Thoracic aorta (tissue), 2 donors: ENCODE measurements at places on chromosomes 2 and 18. TPM values are rescaled to one million over a fixed set of nuclear protein-coding genes. Genes with fewer than 3 reads are reported as not detected.

- H3K36me3 ChIP-seq: no peaks in the 10 kb centered on the region
- H3K4me1 ChIP-seq: no peaks in the 10 kb centered on the region
- no peak for DNase-seq
- no peaks in the 10 kb centered on the region for H3K27me3 ChIP-seq
Observed at GRCh38 chr2:226623587-226624368, 175.8 kb downstream of the IRS1 start.

GRCh38 chr2:110866045-110866444 lies 133.7 kb downstream of the ACOXL start:
- no peaks in the 10 kb centered on the region for H3K36me3 ChIP-seq
- no peaks in the 10 kb centered on the region for H3K4me1 ChIP-seq
- no peak overlapping the region for H3K27ac ChIP-seq
- DNase-seq: no peak
- H3K4me3 ChIP-seq: no peak overlapping the region

DNA sequence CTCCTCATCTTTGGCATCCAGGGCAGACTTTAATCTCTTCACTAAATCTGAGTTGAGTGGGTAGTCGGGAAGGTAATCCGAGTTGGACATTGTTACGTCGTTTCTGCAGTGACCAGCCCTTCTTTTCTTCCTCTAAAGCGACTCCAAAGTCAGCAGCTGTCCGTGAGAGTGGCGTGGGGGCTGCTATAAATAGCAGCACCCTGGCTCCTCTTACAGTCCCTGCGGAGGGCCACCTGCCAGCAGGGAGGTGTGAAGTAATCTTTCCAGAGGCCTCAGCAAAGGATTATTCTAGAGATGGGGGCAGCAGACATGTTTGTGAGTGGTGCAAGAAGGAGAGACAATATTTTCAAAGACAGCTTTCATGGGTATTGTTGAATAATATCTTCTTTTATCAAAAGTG lies at the start of gene ASB18:
Gene ASB18, minus strand, starts transcription at position 151 of the 400 bp plus-strand sequence. Its CDS starts 61 bp downstream, at position 90.
- DNase-seq: no peak
- H3K27me3 ChIP-seq: no peaks in the 10 kb centered on the region
- no peaks in the 10 kb centered on the region for H3K4me1 ChIP-seq
- no peak within 1 kb of the TSS for H3K4me3 ChIP-seq
- no peaks in the 10 kb centered on the region for H3K36me3 ChIP-seq

DNA sequence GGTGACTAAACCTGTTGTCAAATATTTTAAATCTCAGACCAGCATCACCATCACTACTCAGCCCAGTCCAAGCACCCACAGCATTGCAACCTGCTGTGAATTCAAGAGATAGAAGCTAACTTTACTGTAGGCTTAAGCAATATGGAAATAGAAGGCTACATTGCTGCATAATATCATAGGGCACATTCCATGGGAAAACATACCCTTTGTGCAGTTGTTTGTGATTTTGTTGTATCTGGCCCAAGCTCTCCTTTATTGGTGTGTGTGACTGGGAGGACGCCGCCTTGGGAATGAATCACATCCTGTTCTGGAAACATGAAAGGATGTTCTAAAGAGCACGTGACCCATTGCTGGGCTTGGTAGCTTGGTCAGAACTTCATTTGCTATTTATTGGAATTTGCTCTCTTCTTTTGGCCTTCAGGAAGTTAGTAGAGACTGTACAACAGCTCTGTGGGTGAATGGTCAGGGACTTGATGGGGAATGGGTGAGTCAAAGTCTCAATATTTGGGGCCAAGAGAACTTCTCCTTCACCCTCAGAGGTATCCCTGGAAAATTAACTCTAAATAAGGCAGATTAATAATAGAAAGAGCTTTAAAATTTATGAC lies 106.8 kb upstream of the SERPINE2 start:
- H3K27ac ChIP-seq: no peak overlapping the region
- peaks cover 3% of the 10 kb centered on the region for H3K4me1 ChIP-seq
- DNase-seq: no peak
- no peak overlapping the region for H3K4me3 ChIP-seq
- H3K27me3 ChIP-seq: no peaks in the 10 kb centered on the region
- H3K36me3 ChIP-seq: no peaks in the 10 kb centered on the region

GRCh38 chr2:96824079-96824870 lies 8.2 kb downstream of the CNNM3 start:
- H3K27ac ChIP-seq: no peak overlapping the region
- peaks cover 34% of the 10 kb centered on the region for H3K36me3 ChIP-seq
- H3K4me3 ChIP-seq: no peak overlapping the region
- DNase-seq: no peak
- peaks cover 24% of the 10 kb centered on the region for H3K4me1 ChIP-seq

DNA sequence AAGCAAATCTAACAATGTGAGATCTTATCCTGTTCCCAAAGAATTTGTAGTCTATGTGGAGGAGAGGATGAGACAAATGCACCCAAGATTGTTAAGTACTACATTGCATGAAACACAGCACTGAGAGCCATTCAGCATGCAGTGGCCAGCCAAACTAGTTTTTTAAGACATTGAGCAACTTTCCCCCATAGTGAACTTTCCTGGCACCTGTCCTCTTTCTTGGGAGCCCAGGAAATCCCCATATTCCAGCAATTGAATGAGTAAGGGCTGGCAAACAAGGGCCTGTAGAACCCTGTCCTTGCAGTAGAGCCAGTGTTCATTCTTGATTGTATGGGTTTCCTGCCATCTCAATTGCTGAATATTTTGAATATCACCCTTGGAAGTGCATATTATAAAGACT lies 58.8 kb upstream of the FIGN start:
- H3K27ac ChIP-seq: no peak overlapping the region
- no peak overlapping the region for H3K4me3 ChIP-seq

DNA sequence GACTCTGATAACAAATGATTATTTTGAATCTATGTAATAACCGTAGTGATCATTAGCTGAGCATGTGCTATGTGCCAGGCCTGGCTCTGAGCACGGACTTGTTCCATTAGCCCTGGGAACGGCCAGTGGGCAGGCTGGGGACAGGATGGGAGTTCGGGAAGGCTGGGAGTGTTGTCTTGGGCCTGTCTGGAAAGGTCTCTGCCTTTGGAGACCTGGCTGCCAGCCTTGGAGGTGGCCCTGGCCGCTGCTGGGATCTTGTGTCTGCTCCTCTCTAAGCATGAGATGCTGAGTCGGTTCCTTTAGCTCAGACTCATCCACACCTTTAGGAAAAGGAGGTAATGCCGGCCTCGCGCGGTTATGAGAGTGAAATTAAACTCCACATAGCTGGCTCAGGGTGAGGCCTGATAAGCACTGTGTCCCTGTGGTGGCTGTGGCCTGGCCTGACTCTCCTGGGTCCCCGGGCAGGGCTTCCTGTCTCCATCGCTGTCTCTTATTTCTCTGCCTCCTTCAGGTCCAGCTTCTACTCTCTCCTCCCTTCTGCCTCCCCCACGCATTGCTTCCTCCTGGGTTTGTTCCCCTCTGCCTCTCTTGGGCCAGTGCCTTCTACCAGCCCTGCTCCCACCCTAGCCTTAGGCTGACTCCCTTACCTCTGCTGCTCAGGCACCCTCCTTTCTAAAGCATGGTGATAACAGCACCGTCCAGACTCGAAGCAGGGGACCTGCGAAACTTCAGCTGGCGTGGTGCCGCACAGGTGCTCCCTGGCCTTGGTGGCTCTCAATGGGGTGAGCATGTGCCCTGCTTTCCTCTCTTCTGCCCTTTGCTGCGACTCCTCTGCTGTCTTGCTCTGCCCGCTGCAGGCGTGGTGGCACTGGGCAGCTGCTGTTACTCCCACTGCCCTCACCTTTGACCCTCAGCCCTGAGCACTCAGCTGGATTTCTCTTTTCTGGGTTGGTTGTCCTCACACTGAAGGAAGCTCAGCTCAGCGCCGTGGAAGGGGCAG lies 41.8 kb downstream of the NCK2 start:
- no peak for DNase-seq
- H3K27me3 ChIP-seq: no peaks in the 10 kb centered on the region
- H3K27ac ChIP-seq: peak overlapping the region; percentile 32
- H3K4me3 ChIP-seq: no peak overlapping the region
- H3K4me1 ChIP-seq: peaks cover 51% of the 10 kb centered on the region

GRCh38 chr2:112680666-112681101 lies 34.9 kb downstream of the SLC20A1 start:
- H3K4me1 ChIP-seq: peaks cover 14% of the 10 kb centered on the region
- H3K4me3 ChIP-seq: peak overlapping the region; percentile 41
- no peak overlapping the region for H3K27ac ChIP-seq
- DNase-seq: no peak
- H3K27me3 ChIP-seq: no peaks in the 10 kb centered on the region
- no peaks in the 10 kb centered on the region for H3K36me3 ChIP-seq

DNA sequence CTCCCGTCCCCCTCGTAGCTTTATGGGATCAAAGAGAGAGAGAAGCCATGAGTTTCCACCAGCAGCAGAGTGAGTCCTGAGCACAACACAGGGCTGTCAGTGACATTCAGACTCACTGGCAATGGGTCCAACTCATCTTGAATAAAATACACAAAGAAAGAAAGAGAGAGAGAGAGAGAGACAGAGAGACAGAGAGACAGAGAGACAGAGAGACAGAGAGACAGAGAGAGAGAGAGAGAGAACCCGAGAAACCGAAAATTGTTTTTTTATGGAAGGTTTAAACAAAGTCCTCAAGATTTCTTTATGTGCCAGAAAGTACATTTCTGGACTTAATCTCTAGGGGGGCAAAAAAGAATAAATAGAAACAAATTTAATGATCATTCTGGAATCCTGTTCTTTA lies 11.5 kb upstream of the BCL2 start:
- no peaks in the 10 kb centered on the region for H3K27me3 ChIP-seq
- H3K4me1 ChIP-seq: no peaks in the 10 kb centered on the region
- H3K4me3 ChIP-seq: no peak overlapping the region
- peaks cover 43% of the 10 kb centered on the region for H3K36me3 ChIP-seq
- no peak for DNase-seq

GRCh38 chr18:12295389-12296086 lies 12.5 kb upstream of the TUBB6 start:
- no peak overlapping the region for H3K4me3 ChIP-seq
- H3K36me3 ChIP-seq: no peaks in the 10 kb centered on the region
- no peaks in the 10 kb centered on the region for H3K4me1 ChIP-seq
- H3K27me3 ChIP-seq: no peaks in the 10 kb centered on the region
- no peak for DNase-seq

DNA sequence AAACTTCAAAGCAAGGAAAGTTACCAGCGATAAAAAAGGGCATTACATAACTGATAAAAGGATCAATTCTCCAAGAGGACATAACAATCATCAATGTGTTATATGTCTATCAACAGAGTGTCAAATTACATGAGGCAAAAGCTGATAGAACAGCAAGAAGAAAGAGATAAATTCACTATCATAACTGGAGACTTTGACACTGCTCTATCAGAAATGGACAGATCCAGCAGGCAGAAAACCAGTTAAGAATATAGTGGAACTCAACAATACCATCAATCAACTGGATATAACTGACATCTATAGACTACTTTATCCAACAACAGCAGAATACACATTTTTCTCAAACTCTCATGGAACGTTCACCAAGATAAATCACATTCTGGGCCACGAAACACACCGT lies 65.0 kb downstream of the ROCK2 start:
- no peak overlapping the region for H3K4me3 ChIP-seq
- DNase-seq: no peak
- H3K27me3 ChIP-seq: no peaks in the 10 kb centered on the region
- H3K27ac ChIP-seq: no peak overlapping the region
- H3K4me1 ChIP-seq: peaks cover 10% of the 10 kb centered on the region
- peaks cover 9% of the 10 kb centered on the region for H3K36me3 ChIP-seq

DNA sequence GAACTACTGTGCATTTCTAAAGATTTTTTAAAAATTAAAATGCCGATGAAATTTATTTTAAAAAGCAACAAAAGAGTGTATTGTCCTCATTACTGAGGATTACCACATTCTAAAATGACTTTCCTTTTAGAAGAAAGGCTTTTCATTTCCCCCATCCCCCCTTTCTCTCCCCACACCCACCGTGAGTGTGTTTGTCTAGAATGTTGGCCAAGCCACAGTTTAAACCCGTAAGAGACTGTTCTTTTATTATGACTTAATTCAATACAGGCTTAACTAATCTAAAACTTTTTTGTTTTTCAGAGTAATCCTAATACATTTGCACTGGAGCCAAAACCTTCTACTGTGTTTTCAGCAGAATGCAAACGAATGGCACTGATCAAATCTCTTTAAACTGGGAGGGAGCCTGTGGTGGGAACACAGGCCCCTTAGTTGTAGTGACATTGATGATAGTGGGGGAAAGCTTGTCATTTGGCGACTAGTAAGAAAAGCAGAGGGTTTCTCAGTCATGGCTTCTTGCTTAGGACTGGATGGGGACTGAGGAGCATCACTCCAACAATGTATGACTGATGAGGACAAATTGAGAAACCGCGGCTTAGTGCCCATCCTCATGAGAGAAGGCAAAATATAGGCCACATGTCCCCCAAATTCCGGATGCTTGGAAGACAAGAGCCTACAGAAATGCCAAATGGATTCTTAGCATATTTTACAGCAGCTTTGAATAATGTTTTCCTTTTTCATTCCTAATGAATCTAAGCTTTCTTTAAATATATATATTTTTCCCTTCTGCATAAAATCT lies 154.0 kb upstream of the SMIM21 start:
- no peak overlapping the region for H3K4me3 ChIP-seq
- no peaks in the 10 kb centered on the region for H3K4me1 ChIP-seq
- no peaks in the 10 kb centered on the region for H3K36me3 ChIP-seq

DNA sequence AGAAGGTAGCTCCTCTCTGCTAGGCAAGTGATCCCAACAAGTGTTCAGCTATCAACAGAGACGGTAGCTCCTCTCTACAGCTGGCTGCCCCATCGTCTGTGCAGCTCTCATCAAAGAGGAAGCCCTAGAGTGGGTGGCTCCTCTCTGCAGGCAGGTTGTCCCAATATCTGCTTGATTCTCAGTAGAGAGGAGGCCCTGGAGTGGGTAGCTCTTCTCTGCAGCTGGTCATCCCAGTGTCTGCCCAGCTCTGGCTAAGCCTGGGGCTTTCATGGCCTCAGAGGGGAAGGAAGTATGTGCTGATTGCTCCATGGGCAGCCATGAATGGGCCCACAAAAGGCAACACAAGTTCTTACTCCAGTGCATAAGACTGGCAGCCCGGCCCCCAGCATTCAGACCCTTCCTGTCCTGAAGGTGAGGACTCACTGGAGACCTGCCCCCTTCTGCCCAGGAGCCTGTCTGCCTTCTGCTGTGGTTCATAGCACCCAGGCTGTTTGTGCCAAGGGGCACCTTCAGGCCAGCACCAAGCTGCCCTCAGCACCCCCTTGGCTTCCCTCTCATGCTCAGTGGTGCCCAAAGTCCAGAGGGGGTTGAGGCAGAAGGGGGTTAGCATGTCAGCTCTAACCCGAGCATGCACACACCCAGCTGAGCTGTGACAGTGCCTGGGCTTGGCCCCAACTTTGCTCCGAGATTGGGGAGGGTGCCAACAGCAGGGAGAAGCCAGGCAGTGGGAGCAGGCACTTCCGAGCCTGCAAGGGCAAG lies 48.9 kb downstream of the CCDC68 start:
- no peak overlapping the region for H3K27ac ChIP-seq
- H3K27me3 ChIP-seq: no peaks in the 10 kb centered on the region
- H3K36me3 ChIP-seq: no peaks in the 10 kb centered on the region

GRCh38 chr2:48341551-48342133 lies 188.3 kb upstream of the STON1 start:
- H3K4me3 ChIP-seq: no peak overlapping the region
- no peak for DNase-seq
- H3K27ac ChIP-seq: peak overlapping the region; percentile 31
- H3K4me1 ChIP-seq: peaks cover 47% of the 10 kb centered on the region

- no peak overlapping the region for H3K27ac ChIP-seq
- no peak overlapping the region for H3K4me3 ChIP-seq
- no peaks in the 10 kb centered on the region for H3K4me1 ChIP-seq
Observed at GRCh38 chr18:75433098-75433497, 5.6 kb upstream of the SMIM21 start.

The NTSR2 gene
- total RNA-seq: not detected

The YPEL5 gene
- 83.9 TPM for total RNA-seq

The DAPL1 gene
- total RNA-seq: not detected

The ABCB11 gene
- not detected for total RNA-seq

The CCT4 gene
- total RNA-seq: 50.4 TPM

The ARPC2 gene
- total RNA-seq: 378 TPM
